ENCODE measurements at places on chromosomes 12 and 14.

- DNase-seq, result no peak
These were observed 103.7 kb downstream of the SCARB1 start for GRCh38 chr12:124759841-124760503.

DNA sequence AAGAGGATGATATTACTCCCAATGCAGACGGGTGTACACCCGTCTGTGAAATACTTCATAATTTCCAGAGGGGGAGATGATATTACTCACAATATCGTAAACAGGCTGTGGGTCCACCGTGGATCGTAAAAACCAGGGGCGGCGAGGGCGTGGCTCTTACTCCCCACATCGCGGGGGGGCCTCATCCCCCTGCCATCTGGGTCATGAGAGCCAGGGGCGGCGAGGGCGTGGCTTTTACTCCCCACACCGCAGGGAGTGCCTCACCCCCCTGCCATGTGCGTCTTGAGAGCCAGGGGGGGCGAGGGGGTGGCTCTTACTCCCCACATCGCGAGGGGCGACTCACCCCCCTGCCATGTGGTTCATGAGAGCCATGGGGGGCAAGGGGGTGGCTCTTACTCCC lies 86.2 kb upstream of the GNG2 start:
- DNase-seq, result no peak

DNA sequence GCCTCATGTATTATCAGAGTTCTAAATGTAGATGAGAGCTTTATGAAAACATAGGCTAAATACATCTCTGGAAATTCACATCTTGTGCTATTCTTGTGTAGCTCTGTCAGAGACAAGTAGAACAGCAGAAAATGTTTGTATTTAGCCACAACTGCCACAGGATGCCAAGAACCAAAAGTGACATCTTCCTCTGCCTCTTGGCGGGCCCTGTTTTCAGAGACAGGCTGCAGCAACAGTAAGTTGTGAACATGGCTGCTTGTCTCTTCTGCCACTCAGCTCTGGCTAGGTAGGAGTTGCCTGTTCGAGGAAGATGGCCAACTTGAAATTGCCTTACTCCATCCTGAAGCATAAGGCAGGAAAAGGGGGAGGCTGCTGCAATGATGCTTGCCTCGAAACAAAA lies 30.4 kb downstream of the SETD3 start:
- DNase-seq, result no peak

GRCh38 chr14:30756594-30756993 lies 117.8 kb upstream of the COCH start:
- no peak for DNase-seq

DNA sequence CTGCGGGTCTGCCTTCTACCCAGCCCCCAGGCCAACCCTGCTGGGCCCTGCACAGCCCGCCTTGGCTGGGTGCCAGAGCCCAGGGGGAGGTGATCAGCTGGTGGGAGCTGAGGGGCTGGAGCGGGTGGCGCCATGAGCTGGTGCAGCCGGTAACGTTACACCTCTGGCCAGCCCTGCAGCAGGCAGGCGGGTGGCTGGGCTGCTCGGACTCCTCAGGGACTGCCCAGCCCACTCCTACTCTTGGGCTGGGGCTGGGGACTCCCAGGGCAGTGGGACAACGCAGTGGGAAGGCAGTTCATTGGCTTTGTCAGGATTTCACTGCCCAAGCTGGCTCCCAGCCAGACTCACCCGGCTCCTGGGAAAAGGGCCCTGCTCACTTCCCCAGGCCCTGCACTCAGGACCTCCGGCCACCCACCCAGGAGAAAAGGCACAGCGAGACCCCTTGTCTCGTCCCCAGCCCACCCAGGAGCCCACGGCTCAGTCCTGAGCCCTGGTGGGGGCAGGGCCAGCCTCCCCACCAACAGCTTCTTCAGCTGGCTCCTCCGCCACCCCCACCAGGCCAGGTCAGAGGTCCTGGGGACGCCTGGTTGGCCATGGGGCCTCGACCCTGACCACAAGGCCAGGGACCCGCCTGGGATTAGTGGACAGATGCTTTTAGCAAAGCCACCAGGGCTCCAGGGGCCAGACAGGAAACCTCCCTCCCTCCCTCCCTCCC lies 1.0 kb downstream of the PGF start:
- DNase-seq, result no peak

DNA sequence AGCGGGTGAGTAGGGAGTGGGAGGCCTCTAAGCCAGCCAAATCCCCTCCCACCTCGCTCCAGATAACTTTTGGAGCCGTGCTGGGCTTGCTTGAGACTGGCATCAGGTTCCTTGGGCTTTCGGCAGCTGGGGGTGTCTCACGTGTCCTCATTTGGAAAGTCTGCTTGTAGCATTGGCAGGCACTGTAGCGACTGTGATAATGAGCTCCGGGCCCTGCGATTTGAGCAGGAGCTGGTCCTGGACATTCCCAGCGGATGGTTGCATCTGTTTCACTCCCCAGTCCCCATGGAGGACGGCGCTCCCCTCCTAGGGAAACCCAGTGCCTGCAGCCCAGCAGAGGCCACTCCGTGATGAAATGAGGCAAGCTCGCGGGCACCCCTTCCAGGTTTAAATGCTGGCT lies 49.4 kb downstream of the DGLUCY start:
- no peak for DNase-seq

DNA sequence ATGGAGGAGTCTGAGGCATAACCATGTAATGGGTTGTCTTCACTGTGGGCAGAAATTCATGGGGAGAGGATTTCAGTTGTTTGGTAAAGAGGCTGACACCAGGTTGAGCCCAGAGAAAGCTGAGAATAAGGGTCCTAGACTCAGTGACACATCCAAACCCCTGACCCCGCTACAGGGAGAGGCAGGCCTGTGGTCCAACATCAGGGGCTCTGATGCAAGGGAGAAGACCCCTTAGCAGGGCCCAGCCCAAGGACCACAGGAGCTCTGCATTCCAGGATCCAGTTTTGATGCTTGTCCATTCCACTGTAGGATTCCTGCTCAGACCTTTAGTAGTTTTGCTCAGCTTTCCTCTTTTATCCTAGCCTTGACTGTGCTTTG lies 15.5 kb downstream of the GPR68 start:
- DNase-seq, result no peak

DNA sequence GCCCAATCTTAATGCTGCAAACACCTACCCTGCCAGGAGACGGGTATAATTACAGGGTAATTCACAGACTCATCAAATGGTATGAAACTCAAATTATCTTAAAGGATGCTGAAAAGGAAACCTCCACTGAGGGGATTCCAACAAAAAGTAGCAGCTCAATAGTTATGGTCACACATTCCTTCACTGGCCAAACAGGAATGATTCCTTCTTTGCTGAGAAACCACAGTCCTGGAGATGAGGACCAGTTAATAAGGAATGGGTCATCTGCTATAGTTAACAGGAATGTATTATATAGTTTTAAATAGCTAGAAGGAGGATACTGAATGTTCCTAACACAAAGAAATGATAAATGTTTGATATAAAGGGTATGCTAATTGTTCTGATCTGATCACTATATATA lies 136.9 kb downstream of the STXBP6 start:
- DNase-seq, result no peak

- no peak for DNase-seq
These were observed 10.5 kb downstream of the BTBD6 start for GRCh38 chr14:105258846-105259245.

DNA sequence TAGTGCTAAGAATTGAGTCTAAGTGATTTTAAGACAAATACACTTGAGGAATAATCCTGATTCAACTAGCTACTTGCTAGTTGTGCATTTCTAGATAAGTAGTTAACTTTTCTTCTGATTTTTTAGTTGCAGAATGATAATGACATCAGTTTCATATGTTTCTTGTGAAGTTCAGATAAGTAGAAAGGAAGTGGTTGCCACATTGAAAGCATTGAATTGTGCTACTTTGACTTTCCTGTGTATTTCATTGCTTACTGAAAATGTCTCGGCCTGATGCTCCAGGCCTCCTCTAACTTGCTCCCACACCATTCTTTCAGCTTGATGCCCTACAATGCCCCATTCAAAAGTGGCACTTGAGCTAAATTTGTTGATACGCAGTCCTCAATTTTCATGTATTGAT lies 980.0 kb downstream of the TMTC2 start:
- DNase-seq, result no peak

GRCh38 chr14:91413547-91414474 lies 3.8 kb downstream of the CCDC88C start:
- no peak for DNase-seq

DNA sequence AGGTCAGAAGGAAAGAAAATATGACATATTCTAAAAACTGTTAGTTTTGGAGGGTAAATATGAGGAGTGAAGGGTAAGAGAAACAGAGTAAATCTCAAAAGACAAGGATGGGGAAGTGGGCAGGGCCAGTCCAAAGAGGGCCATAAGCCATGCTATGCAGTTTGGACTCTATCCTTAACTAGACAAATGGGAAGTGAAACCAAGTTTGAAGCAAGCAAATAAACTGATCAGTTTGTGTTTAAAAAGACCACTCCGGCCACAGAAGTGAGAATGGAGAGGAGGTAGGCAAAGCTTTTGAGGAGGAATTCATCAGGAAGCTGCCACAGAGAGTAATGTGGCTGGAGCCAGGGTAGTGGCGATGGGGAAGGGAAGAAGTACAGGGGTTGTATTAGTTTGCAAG lies 37.5 kb upstream of the DAAM1 start:
- no peak for DNase-seq

DNA sequence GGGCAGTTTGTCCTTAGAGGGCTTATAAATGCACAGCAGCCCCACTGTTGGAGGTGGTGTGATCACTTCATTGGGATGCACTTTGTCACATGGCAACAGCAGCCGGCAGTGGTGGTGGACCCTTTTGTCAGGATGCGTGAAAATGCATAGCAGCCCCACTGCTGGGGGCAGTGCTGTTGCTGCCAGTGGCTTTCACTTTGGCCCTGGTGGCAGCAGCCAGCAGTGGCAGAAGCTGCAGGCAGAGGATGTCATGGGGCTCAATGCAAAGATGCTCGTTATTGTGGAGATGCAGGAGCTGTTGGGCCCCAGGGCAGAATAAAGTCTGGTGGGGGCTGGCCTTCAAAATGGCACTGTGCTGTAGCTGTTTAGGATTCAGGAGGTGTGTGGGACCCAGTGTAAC lies 173.0 kb upstream of the DAAM1 start:
- DNase-seq, result no peak

- no peak for DNase-seq
These were observed 471.8 kb upstream of the FLRT2 start for GRCh38 chr14:85058150-85058549.
